ENCODE measurements at places on chromosomes 12 and 14.

DNA sequence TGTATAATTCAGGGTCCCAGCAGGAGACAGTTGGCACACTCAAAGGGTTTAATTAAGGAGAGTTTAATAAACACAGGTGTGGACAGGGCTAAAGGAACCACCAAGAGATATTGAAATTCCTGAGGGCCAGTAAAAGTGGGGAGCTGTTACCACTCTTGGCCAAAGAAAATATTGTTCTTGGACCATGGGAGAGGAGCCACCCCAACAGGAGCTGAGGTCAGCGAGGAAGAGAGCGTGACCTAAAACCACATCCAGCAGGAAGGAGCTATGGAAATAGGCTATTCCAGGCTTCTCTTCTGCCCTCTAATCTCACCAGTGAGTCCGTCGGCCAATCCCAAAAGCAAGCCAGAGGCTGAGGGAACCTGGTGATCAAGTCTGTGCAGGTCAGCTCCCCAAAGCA is 390.8 kb downstream of the MED13L start:
- no peaks in the 10 kb centered on the region for H3K4me1 ChIP-seq
- no peak overlapping the region for H3K4me3 ChIP-seq
- H3K36me3 ChIP-seq = no peaks in the 10 kb centered on the region
- no peak overlapping the region for H3K27ac ChIP-seq

DNA sequence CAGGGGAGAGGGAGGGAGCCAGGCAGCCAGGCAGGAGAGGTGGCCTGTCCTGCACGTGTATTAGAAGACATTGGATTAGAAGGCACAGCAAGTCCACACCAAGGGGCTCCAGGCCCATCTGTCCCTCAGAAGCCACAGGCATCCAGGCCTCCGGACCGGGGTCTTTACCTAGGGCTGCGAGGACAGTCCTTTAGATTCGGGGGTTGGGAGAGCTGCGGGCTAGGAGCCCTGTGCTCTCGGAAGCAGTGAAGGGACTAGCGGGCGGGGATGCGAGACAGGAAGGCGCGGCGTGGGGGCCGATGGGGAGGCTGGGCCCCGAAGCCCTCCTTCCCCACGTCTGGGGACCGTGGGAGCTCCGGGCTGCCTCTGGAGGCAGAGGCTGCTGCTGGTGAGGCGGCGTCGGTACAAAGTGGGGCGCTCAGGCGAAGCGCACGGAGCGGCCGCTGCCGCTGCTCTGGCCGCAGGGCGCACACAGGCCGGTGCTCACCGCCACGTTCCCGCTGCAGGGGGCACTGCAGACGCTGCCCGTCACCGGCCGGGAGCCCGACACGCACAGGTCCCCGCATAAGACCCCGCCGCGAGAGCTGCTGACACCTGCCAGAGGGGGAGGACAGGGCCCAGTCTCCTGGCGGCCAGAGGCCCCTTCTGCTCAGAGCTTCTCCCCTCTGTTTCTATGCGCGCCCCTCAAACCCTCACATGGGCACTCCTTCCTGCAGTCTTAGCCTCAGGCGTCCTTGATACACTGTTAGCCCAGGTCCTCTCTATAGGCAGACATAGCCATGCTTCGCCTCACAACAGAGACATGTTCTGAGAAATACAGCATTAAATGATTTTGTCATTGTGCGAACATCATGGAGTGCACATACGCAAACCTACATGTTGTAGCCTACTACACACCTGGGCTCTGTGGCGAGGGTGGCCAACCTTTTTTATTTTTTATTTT is 17.3 kb downstream of the KRT7 start:
- H3K4me3 ChIP-seq = no peak overlapping the region
- H3K36me3 ChIP-seq = no peaks in the 10 kb centered on the region
- H3K27me3 ChIP-seq = peaks cover 12% of the 10 kb centered on the region
- DNase-seq = no peak
- H3K27ac ChIP-seq = peak overlapping the region; percentile 7

DNA sequence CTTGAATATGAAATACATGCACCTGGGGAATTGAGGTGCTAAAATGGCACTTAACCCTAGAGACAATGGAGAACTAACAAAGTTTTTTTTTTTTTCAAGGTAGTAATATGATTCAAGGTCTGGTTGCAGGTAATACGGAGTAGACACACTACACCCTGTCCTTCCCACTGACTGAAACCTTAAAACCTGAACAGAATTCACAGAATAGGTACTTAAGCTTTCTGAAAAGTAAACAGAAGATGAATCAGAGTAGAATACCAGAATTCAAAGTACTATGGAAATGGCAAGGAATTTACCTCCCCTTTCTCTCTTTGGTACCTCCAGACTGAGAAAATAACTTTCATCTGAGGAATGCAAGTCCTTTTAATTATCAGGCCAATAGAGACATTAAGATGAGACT is 87.2 kb downstream of the PAPLN start:
- H3K4me3 ChIP-seq = no peak overlapping the region
- H3K27ac ChIP-seq = no peak overlapping the region
- no peak for DNase-seq
- H3K4me1 ChIP-seq = peaks cover 32% of the 10 kb centered on the region
- H3K36me3 ChIP-seq = no peaks in the 10 kb centered on the region

DNA sequence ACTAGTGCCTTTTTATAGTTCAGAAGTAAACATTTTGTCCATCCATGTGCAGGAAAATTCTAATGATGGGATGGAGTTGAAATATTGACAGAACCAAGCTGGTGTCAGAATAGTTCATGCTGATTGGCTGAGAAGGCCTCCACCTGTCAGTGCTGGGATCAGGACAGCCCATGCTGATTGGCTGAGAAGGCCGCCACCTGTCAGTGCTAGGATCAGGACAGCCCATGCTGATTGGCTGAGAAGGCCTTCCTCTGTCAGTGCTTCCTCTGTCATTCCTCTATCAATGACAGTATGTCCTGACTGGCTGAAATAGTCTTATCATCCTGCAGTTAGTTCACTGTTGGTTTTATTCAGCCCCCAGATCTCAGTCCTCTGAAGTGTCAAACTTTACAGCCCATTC is 95.7 kb downstream of the PPP2R5C start:
- no peaks in the 10 kb centered on the region for H3K27me3 ChIP-seq
- H3K27ac ChIP-seq = no peak overlapping the region
- H3K36me3 ChIP-seq = peaks cover 8% of the 10 kb centered on the region
- DNase-seq = no peak

GRCh38 chr12:103698752-103699560 is 111.9 kb downstream of the STAB2 start:
- no peak for DNase-seq
- H3K4me3 ChIP-seq = no peak overlapping the region
- H3K4me1 ChIP-seq = no peaks in the 10 kb centered on the region
- H3K27me3 ChIP-seq = no peaks in the 10 kb centered on the region
- H3K27ac ChIP-seq = peak overlapping the region; percentile 60
- H3K36me3 ChIP-seq = no peaks in the 10 kb centered on the region

DNA sequence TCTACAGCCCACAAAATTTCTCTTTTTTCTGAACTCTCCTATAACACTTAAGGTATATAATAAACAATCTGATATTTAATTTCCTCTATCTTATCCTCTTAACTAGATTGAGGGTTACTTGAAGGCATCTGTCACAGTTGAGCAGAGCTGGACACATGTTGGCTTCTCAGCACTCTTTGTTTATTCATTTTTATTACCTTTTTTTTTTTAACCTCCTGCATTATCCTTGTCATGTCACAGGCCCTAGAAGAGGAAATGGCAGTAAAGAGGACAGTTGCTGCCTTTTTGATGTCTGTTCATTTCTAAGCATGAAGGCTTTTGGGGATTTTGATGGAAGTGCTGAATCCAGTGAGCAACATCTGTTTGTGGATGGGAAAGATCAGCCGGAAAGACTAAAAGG is 32.5 kb upstream of the EVL start:
- no peak for DNase-seq
- no peaks in the 10 kb centered on the region for H3K4me1 ChIP-seq
- H3K27ac ChIP-seq = no peak overlapping the region
- no peaks in the 10 kb centered on the region for H3K36me3 ChIP-seq
- H3K4me3 ChIP-seq = no peak overlapping the region

GRCh38 chr12:6685814-6686213 is 3.4 kb downstream of the ZNF384 start:
- H3K4me1 ChIP-seq = peaks cover 10% of the 10 kb centered on the region
- H3K27me3 ChIP-seq = no peaks in the 10 kb centered on the region
- DNase-seq = no peak
- H3K4me3 ChIP-seq = no peak overlapping the region
- H3K27ac ChIP-seq = no peak overlapping the region
- H3K36me3 ChIP-seq = no peaks in the 10 kb centered on the region

GRCh38 chr12:21428241-21428640 is 9.2 kb upstream of the PYROXD1 start:
- H3K36me3 ChIP-seq = no peaks in the 10 kb centered on the region
- H3K27me3 ChIP-seq = no peaks in the 10 kb centered on the region
- no peak overlapping the region for H3K27ac ChIP-seq
- H3K4me1 ChIP-seq = no peaks in the 10 kb centered on the region
- DNase-seq = no peak

DNA sequence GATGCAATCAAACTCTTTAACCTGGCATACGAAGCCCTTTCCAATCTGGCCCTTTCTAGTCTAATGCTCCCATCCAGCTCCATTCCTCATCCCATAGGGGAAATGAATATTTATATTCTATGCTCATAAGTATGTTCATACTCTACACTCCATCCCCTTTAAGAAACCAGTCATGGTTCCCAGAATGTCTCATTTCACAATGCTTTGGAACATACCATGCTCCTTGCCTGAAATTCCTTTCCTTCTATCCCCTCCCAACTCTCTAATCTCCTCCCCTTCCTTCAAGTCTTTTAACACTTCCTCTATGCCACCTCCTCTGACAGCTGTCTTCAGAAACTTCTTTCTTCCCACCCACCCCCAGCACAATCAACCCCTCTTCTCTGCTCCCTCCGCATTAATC is 207.0 kb upstream of the CAND1 start:
- H3K4me3 ChIP-seq = no peak overlapping the region
- no peaks in the 10 kb centered on the region for H3K36me3 ChIP-seq
- no peak for DNase-seq
- H3K27me3 ChIP-seq = peaks cover 9% of the 10 kb centered on the region
- H3K4me1 ChIP-seq = no peaks in the 10 kb centered on the region

- H3K27ac ChIP-seq = peak overlapping the region; percentile 48
- no peak overlapping the region for H3K4me3 ChIP-seq
- H3K4me1 ChIP-seq = no peaks in the 10 kb centered on the region
- no peak for DNase-seq
- no peaks in the 10 kb centered on the region for H3K36me3 ChIP-seq
Observed at GRCh38 chr14:56137453-56137807, 19.2 kb downstream of the PELI2 start.

- no peaks in the 10 kb centered on the region for H3K4me1 ChIP-seq
- H3K4me3 ChIP-seq = no peak overlapping the region
- H3K27ac ChIP-seq = no peak overlapping the region
Observed at GRCh38 chr12:79023261-79023660, 158.7 kb downstream of the SYT1 start.

DNA sequence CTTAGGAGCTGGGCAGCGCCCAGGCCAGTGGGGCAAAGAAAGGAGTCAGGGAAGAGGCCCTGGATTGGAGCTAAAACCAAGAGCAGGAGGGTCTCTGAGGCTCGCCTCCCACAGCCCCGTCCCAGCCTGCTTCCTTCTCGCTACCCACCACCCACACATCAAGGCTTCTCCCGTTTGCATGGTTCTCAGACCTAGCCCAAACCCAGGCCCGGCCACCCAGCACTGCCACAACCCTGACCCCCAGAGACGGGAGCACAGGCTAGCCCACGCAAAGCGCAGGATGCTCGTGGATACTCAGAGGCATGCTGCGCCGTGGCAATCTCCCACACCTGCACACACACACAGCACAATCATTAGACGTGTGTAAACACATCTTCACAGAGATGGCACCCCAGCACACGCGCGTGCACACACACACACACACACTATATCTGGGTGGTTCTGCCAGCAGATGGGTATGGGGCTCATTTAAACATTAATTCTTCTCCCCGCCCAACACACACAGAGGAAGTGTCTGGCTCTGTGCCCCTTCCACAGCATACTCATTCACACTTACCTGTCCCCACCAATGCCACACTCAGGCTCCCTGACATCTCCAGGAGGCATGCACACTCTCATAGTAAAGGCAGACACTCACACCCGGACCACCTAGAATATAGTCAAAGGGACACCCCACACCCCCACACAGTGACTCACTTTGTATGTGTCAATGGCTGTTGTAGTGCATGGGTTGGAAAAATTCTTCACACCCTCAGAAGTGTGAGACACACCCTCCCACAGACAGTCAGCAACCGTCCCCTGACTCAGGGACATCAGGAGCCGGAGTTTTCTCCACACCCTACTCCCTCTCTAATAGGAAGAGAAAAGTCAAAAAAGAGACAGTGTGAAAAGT is 1.1 kb downstream of the CARMIL3 start:
- H3K4me1 ChIP-seq = no peaks in the 10 kb centered on the region
- no peak for DNase-seq
- no peaks in the 10 kb centered on the region for H3K27me3 ChIP-seq
- H3K4me3 ChIP-seq = peak overlapping the region; percentile 73

DNA sequence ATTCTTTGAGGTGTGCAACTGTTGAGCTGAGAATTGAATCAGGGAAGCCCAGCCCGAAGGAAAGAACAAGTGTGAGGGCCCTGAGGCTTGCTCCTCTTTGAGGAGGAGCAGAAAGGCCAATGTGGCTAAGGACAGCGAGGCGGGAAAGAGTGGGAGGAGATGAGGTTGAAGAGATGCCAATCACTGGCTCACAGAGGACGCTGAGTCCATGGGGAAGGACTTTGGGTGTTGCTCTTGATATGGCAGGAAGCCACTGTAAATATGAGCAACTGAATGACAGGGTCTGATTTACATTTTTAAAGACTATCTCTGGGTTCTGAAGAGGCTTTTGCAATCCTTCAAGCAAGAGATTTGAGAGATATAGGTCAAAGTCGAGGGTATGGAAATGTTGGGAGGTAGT is 3.3 kb upstream of the APPL2 start:
- no peak for DNase-seq
- peaks cover 7% of the 10 kb centered on the region for H3K4me1 ChIP-seq
- no peak overlapping the region for H3K27ac ChIP-seq
- no peaks in the 10 kb centered on the region for H3K27me3 ChIP-seq
- H3K36me3 ChIP-seq = no peaks in the 10 kb centered on the region
- H3K4me3 ChIP-seq = no peak overlapping the region

- peaks cover 9% of the 10 kb centered on the region for H3K4me1 ChIP-seq
- no peak overlapping the region for H3K27ac ChIP-seq
- H3K27me3 ChIP-seq = peaks cover 37% of the 10 kb centered on the region
Observed at GRCh38 chr12:125191361-125192087, 126.3 kb downstream of the AACS start.

- H3K4me1 ChIP-seq = no peaks in the 10 kb centered on the region
- H3K27me3 ChIP-seq = no peaks in the 10 kb centered on the region
- H3K36me3 ChIP-seq = no peaks in the 10 kb centered on the region
Observed at GRCh38 chr14:37874429-37875109, 279.1 kb downstream of the TTC6 start.

DNA sequence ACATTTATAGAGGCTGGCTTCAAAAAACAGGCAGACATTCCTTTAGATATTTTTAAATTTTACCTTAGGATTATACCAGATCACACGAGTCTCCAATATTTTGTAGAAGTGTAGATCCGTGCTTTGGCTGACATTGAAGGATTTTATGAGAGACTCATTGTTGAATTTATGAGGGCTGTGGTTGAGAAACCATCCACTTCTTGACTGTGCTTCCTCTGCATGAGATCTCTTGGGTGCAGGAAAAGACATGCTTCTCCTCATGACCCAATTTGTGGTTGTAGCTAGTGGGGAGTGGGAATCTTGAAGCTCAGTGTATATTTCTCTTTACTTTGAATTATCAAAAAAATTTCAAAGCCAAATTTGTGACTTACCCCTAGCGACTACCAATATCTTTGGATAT is 36.7 kb upstream of the NKX2-8 start:
- no peaks in the 10 kb centered on the region for H3K36me3 ChIP-seq
- no peaks in the 10 kb centered on the region for H3K27me3 ChIP-seq
- no peak for DNase-seq
- H3K4me1 ChIP-seq = no peaks in the 10 kb centered on the region
- H3K4me3 ChIP-seq = no peak overlapping the region
